ENCODE measurements at places on chromosomes 11 and 22.

DNA sequence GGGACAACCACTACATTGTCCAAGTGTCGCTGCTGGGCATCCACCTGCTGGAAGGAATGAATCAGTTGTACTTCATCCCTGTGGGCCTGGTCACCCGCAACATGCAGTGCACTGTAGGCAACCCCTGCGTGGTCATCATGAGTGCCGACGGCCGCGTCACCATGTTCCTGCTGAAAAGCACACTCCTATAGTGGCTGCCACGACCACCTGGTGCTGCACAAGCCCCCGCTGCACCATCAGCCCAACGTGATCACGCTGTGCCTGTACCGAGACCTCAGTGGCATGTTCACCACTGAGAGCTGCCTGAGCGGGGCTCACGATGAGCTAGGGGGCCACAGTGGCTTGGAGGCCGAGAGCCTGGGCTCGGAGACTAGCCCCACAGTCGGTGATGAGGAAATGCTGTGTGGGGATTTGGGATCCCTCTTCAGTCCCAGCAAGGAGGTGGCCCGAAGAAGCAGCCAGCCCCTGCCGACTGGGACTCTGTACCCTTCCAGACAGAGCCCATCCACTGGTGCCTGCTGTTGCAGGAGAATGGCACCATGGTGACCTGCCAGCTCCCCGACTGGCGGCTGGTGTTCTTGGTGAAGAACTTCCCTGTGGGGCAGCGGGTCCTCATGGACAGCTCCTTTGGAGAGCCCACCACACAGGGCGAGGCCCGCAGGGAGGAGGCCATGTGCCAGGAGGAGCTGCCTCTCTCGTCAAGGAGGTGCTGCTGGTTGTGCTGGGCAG lies 15.7 kb upstream of the SLC5A4 start:
- DNase-seq: no peak

GRCh38 chr11:47672283-47672730 lies 29.9 kb upstream of the MTCH2 start:
- no peak for DNase-seq

DNA sequence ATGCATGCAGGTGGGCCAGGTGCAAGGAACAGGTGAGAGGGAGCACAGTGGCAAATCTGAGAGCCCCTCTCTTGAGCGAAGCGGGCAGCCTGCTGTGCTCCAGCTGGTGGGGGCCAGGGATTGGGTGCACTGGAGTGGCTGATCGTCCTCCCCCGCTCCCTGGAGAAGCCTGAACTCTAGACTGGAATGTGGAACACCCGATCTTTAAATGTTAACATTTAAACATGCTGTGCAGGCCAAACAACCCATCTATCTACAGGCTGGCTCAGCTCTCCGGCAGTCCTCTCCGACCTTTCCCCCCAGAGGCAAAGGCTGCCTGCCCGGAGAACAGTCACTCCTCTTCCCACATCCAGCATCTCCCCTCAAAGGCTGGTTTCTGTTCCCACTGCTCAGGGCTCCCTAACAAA lies 5.1 kb downstream of the MRGPRF start:
- no peak for DNase-seq

DNA sequence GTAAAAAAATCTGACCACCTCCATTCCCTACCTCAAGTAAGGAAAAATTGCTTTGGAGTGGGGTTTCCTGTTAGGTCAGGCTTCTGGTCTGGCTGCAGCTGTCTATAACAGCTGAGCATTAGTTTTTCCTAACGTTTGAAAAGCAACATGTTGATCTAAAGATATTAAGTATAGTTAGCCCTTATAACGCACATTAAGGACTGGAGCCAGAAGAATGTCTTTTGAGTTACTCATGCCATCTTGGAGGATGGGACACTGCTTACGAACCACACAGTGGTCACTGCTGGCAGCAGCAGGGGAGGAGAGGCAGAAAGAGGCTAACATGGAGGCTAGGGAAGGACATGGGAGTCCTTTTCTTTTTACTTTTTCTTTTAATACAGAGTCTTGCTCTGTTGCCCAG lies 44.1 kb upstream of the GDPD4 start:
- no peak for DNase-seq

GRCh38 chr11:109892321-109892794 lies 200.8 kb upstream of the ZC3H12C start:
- peak; percentile 58 for DNase-seq

DNA sequence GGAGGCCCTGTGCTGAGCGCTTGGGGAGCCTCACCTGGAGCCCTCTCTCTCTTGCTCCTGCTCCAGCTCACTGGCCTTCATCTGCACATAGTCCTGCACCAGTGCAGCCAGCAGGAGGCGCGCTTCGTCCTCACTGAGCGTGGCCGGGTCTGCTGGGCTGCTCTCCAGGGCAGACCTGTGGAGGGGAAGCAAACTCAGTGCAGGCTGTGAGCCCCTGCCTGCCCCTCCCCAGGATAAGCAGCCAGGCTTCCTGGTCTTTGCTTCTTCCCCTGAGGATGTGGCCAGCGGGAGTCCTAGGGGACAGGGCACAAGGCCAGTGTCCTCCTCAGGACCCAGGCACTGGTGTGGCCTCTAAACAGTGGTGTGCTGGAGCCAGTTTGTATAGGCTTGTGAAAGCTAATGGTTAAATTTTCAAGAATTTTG lies 2.2 kb downstream of the CALCA start:
- no peak for DNase-seq

GRCh38 chr22:33579448-33580093 lies 340.7 kb downstream of the LARGE1 start:
- DNase-seq: peak; percentile 75

GRCh38 chr11:113023228-113023627 lies 62.0 kb downstream of the NCAM1 start:
- peak; percentile 28 for DNase-seq

GRCh38 chr11:112627588-112628045 lies 333.6 kb upstream of the NCAM1 start:
- DNase-seq: no peak

- no peak for DNase-seq
Observed at GRCh38 chr11:61012737-61013215, 41.3 kb downstream of the CD6 start.

DNA sequence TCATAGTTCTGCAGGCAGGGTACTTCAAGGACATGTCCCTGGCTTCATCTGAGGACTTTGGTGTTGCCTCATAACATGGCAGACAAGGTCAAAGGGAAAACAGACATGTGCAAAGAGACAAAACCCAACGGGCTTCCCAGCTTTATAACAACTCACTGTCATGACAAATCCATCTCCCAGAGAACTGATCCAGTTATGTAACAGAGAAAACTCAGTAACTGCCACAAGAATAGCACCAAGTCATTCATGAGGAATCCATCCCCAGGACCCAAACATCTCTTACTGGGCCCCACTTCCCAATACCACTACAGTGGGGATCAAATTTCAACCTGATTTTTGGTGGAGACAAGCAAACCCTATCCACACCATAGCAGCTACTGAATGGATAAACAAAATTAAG lies 13.0 kb downstream of the OR52N4 start:
- DNase-seq: no peak

- DNase-seq: no peak
Observed at GRCh38 chr11:116263019-116263418, 509.8 kb downstream of the BUD13 start.

- no peak for DNase-seq
Observed at GRCh38 chr11:70358753-70359152, 39.6 kb upstream of the CTTN start.

DNA sequence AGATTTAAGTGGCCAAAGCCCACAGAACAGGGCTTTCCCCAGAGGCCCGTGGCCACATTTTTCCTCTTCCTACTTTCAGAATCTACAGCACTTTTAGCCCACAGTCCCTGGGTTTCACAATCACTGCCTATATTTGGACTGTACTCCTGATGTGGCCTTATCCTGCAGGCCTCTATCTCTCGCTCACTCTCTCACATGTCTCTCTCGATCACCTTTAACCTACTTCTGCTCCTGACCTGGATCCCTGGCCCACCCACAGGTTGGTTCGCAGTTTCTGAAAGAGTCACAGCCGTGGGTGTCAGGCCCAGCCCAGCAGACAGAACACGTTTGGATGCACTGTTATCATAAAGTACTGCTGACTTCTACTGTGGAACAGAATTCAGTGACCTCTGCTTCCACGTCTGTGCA lies 55.5 kb downstream of the LARGE1 start:
- no peak for DNase-seq

DNA sequence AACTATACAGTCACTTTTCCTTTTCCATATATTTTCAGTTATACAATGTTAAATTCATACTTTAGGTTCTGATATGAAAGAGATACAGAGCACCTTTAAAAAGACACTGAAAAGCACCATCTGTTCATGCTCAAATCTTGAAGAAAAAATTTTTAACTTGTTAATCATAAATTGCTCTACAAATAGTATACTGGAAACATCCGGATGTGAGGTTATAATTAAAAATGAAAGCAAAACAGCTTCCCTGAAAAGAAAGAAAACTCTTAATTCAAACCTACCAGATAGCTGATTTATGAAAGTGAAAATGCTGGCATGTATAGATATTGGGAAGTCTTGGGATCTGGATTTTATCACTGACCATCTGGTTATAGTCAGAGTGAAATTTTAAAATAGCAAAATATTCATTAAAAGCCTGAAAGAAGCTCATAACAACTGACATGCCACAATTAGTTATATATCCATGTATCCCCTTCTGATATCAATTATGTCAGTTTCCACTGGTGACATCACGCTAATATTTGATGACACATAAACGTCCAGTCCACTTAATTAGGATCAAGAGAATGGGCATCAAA lies 740.0 kb downstream of the DLG2 start:
- DNase-seq: no peak

DNA sequence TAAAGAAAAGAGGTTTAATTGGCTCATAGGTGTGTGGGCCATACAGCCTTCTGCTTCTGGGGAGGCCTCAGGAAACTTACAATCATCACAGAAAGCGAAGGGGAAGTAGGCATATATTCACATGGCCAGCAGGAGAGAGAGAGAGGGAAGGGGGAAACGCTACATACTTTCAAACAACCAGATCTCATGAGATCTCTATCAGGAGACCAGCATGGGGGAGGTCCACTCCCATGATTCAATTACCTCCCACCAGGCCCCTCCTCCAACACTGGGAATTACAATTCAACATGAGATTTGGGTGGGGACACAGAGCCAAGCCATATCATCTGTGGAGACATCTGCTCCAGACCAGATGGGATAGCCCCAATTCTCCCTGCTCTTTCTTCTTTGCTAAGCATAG lies 866.0 kb downstream of the BRD1 start:
- DNase-seq: no peak

DNA sequence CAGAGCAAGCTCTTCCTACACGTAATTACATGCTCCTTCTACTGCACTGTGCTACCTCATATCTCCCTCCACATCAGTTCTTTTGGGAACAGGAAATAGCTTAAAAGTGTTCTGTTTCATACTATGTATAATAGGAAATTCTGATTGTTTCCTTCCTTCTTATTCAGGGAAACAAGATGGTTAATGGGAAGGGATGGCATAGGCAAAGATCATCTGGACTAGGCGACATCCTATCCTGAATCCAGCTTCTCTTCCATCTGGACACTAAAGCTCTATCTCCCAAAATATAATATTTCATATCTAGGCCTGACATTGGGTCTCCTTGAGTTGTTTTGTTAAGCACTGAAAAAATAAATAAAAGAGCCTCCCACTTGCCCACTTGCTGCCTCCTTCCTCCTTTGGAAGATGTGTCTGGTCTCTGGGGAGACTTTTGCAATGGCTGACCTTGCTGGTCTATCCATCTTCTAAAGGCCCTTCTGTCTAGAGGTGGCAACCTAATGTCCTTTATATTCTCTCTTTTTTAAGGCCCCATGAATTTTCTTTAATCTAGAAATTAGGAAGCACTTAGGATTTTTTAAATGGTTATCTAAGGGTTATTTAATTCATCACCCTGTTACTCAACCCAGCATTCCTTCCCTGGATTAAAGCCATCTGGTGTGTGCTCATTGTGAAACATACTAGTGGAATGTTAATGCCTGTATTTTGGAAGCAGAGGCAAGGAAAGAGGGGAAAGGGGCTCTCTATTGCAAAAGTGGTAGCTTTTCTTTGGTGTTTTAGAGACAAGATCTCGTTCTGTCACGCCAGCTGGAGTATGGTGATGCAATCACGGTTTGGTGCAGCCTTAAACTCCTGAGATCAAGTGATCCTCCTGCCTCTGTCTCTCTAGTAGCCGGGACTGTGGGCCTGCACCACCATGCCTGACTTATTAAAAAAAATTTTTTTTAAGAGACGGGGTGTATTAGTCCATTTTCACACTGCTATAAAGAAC lies 20.6 kb downstream of the CLMP start:
- DNase-seq: no peak

- no peak for DNase-seq
Observed at GRCh38 chr11:109970516-109971183, 122.5 kb upstream of the ZC3H12C start.

GRCh38 chr11:79092791-79093353 lies 348.0 kb downstream of the TENM4 start:
- peak; percentile 29 for DNase-seq

GRCh38 chr22:38468443-38469305 lies 778 bp downstream of the KDELR3 start:
- DNase-seq: no peak

- DNase-seq: no peak
Observed at GRCh38 chr22:45974498-45974897, 2.5 kb downstream of the WNT7B start.

GRCh38 chr11:76152741-76153570 lies 53.3 kb downstream of the WNT11 start:
- no peak for DNase-seq

- DNase-seq: no peak
Observed at GRCh38 chr11:33536178-33536577, 164.4 kb downstream of the C11orf91 start.

- DNase-seq: no peak
Observed at GRCh38 chr22:23609983-23610781, 21.9 kb downstream of the DRICH1 start.

- no peak for DNase-seq
Observed at GRCh38 chr22:49789289-49790141, 38.2 kb downstream of the BRD1 start.

DNA sequence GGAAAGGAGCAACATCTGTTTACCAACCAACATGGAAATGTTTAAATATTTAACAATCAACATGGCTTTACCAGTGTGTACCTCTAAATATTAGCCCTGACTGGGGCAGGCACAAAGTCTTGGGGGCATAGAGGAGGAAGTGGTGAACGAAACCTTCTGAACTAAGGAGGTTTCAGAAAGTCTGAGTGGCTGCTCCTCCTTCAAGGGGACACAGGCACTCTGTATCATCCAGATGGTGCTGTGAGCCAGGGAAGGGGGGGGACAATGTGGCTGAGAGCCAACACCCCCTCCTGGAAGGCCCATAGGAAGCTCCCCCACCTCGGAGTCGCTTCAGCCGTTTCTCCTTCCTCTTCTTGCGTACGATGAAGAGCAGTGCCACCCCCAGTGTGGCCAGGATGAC lies 107.7 kb downstream of the CEP164 start:
- no peak for DNase-seq

DNA sequence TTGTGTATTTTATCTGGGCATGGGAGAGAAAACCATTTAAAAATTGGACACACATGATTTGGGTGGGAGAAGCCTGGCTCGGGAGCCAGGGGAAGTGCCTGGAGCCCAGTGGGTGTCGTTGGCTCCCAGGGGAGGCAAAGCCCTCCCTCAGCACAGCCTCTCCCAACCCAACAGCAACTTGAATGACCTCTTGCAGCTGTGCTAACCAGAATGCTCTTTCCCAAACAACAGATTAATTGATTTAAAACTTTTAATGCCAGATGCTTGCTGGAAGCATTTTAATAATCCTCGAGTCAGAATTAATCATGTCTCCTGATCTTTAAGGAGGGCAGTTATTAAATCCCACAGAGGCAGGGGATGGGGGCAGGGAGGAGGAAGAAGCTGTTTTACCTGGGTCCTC lies 401.6 kb downstream of the BUD13 start:
- DNase-seq: no peak

Data from COLO829 (cell line).